ENCODE measurements at places on chromosomes 11 and 22.

DNA sequence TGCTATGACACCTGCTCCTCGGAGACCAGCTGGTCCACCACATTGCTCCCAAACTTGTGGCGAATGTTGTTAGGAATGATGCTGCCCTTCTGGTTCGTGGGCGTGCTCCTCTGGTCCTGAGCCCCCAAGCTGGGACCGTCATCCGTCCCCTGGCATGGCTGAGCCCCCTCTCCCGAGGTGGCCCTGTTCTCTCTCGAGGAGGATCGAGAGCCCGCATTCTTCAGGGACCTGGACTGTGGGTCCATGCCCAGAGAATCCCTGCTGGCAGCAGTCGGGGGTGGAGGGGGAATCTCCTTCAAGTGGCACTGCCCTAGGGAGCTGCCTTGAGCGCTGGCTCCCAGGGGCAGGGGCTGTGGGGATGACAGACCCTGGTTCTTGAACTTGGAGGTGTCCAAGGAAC is 17.4 kb downstream of the TST start:
- DNase-seq: no peak

GRCh38 chr11:1326435-1327063 is 17.1 kb upstream of the TOLLIP start:
- DNase-seq: no peak

GRCh38 chr11:924406-925157 is 1.1 kb upstream of the AP2A2 start:
- no peak for DNase-seq

DNA sequence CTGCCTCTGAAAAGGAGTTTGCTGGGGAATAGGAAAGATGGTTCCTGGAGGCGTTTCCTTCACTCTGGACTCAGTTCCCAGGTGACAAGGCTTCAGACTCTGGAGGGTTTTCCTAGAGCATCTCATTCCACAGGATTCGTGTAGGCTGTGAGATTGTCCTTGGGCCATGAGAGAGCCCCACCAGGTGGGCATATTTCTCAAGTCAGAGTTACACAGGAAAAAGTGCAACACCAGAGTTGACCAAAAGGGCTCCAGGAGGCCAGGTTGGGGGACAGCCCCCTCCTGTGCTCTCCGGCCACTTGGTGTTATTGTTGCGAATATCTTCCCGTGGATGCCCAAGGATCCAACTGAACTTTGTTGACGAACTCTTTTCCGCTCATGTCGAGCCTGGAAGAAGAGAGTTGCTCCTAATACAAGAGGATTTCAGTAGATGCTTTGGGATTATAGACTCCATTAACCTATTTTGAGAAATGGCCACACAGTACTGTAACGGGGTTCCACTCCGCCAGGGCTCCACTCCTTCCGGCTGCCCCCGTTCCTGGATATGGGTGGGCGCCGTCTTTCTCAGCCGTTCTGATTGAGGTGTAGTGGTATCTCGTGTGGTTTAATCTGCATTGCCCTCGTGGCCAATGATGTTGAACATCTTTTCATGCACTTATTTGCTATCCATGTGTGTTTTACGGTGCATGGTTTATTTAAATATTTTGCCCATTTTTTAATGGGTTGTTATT is 580.3 kb downstream of the BRD1 start:
- DNase-seq: no peak

DNA sequence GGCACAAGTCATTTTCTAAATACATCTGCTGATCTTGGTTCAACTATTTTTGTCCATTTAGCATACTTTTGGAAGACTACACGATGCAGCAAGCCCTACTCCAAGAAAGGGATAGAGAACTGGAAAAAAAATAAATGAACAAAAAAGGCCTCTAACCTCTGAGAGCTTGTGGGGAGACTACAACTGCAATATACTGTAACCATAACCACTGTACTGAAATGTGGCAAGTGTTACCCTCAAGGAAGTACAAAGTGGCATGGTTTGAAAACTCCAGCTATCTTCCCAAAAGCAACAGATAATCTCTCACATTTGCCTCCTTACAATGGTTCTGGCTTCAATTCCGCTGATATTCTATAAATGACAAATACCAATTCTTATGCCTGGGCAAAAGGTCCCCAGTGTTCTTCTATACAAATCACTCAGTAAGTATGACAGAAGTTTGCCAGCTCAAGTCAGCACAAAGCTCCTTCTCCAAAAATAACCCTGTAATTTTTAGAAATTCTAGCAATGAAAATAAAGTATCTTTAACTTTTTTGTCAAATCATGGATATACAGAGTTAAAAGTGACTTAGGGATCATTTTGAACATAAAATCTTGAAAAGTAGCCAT is 22.9 kb downstream of the AMBRA1 start:
- no peak for DNase-seq

DNA sequence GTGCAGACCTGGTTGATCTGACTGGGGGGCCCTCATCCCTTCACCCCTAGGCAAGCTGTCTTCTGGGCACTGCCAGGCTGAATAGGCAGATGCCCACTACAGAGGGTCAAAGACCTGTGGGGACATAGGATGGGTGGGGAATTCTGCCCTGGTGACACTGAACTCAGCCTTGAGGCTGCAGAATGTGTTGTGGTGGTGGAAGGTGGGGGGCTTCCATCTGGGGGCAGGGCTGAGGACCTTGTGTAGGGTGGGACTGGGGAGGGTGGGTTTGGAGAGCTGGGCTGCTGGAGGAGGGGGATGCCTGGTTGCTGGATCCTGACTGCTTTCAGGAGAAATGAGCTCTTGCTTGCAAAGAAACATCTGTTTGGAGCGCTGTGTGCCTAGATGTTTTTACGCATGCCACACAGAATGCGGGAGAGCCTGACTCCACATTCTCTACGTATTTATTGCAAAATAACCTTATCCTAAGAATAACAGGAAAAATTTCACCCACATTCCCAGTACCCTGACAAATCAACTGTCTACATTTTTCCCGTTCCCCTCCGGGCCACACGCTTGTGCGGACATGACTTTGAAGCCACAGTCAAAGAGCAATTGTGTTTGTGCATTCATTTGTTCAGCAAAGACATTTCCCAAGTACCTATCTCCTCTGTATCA is 18.3 kb downstream of the SMIM38 start:
- DNase-seq: no peak

DNA sequence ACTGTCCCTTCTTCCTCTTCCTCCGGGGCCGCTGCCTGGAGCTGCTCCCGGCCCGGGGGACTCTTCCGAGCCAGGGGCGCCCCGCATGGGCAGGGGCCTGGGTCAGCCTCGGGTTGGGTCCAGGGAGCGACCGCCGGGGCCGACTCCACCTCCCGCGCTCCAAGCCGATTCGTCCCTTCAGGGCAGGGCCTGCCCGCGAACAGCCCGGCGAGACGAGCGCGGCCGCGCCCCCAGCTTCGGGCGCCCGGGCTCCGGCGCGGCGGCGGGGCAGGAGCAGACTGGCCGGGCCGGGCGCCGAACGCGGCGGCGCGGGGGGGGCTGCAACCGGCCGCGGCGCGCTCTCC is at the start of gene LARGE1:
Gene LARGE1 (minus strand): TSS at position 280 of the 344 bp plus-strand sequence.
- peak; percentile 45 for DNase-seq

GRCh38 chr22:39833610-39834009 is 60.0 kb downstream of the ENTHD1 start:
- DNase-seq: no peak

GRCh38 chr11:9722893-9723292 is 59.0 kb downstream of the SWAP70 start:
- no peak for DNase-seq

DNA sequence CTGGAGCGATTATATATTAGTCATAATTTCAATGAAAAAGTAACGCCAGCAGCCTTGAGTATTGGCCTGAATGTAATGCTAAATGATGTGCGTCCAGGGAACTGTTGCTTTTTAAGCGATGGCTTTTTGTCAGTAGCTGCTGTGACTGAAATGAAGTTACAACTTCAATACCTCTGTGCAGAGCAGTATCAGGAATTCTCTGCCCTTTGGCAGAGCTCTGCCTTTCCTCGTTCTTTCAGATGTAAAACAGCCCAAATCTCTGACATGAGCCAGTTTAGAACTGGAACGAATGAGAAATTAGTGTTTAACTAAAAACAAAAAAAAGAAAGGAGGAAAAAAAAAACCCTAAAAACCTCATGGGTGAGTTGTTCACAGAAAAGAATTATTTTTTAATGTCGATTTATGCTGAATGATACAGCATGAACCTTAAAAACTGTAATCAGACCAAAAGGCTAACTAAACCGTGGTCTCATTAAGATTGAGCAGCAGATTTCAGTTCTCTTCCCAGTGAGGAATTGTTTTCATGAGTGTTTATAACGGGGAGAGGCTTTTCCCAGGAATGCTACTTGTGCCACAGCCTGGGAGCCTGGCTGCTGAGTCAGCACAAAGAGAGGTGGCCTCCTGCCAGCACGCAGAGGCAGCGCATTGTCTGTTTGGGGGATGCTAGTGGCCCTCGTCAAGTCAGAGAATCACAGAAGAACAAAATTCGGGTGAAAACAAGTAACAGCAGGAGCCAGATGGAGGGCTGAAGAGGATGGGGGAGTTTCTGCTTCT is 146.2 kb upstream of the RASSF10 start:
- DNase-seq: no peak

GRCh38 chr22:31160328-31160978 is 471 bp downstream of the RNF185 start:
- DNase-seq: no peak

DNA sequence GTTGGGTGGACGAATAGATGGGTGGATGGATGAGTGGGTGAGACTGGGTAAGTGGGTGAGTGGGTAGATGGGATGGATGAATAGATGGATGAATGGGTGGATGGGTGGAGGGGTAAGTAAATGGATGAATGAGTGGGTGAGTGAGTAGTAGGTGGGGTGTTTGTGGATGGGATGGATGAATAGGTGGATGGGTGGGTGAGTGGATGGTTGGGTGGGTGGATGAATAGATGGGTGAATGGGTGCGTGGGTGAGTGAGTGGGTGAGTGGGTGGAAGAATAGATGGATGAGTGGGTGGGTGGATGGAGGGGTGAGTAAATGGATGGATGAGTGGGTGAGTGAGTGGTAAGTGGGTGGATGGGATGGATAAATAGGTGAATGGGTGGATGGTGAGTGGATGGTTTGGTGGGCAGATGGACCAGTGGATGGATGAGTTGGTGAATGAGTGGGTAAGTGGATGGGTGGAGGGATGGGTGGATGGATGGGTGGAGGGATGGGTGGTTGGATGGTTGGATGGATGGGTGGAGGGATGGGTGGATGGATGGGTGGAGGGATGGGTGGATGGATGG is 12.6 kb downstream of the IGF2 start:
- no peak for DNase-seq

- no peak for DNase-seq
These were observed 52.2 kb downstream of the PPFIA1 start for GRCh38 chr11:70322666-70323065.

DNA sequence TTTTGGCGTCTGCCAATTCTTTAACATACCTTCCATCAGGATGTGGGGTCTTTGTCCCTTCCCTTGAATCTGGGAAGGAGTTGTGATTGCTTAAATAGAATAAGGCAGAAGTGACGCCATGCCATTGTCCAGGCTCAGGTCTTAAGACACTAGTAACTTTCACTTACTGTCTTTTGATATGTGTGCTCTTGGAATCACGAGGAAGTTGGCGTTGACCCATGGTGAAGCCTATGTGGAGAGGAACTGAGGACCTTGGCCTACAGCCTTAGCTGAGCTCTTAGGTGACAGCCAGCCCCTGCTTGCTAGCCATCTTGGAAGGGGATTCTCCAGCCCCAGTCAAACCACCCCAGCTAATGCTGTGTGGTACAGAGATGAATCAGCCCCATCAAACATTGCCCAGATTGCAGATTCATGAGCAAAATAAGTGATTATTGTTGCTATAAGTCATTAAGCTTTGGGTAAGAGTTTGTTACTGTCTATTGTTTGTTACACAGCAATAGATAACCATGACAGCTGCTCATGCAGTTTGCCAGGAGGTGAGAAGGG is 17.6 kb upstream of the CLPB start:
- no peak for DNase-seq

- DNase-seq: peak; percentile 40
These were observed 68.7 kb upstream of the ASPHD2 start for GRCh38 chr22:26360169-26360885.

DNA sequence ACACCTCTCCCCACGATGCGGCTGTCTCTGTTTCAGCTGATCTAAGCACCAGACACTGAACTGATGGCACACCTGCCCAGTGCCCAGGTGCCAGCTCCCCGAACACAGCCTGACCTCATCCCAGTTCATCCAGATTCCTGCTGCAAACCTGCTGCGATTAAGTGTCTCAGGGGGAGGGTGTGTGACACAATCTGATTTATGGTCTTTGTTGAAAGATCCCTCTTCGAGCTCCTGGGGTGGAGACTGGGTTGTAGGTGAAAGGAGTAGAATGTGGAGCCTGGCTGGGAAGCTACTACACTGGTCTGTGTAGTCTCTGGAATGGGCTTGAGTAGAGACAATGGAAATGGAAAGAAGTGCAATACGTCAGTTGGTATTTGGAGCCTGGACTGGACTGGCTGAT is 390.3 kb downstream of the SHANK2 start:
- DNase-seq: no peak

- DNase-seq: no peak
These were observed 55.1 kb downstream of the KIAA1671 start for GRCh38 chr22:25007444-25008106.

DNA sequence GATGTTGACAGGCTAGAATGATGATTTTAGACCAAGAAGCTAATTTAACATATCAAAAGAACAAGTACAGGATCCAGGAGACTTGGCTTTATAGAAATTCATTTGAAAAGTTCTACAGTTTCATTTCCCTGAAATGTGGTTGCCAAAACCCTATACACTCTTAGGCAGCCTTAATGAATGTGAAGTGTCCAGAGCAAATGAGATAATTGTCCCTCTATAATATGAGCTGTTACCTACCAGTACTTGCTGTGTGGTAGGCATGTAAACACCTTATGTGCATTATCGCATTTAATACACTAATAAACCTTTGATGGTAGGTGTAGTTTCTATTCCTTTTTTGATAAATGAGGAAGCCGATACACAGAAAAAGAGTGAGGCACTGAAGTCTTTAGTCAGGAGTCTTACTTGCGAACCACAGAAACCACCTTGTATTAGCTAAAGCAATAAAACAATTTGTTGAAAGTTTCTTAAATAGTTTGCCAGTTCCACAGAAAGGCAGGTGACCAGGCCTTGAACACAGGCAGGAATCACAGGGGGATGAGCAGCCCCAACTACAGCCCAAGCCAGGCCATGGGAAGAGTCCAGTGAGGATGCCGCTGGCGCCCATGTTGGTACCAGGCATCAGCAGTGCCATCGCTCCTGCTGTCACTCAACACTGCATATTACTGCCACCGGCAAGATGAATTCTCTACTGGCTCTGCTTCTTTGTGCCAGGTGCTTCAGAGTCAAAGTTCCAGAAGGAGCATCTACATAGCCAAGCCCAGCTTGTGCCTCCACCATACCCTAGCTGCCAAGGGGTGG is 81.7 kb downstream of the SWAP70 start:
- peak; percentile 33 for DNase-seq

DNA sequence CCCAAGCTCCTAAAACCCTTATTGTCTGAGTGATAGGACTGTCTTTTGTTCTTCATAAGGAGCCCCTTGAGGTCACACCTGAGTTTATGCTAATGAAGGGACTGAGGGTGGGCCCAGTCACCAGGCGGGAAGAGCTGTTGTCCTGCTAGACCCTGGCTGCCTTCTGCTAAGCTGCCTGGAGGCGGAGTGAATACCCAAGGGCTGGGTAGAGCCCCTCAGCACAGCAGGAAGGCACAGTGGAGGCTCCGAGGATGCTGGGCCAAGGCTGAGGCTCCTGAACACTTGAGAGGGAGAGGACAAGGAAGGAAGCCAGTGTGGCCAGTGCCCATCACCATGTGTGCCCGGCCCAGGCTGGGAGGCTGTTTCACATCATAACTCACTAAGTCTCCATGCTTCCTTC is 4.8 kb upstream of the PHF21B start:
- DNase-seq: no peak

All from activated B cell treated with CpG ODN at 0.5 μM for 24 hours (primary cell).